ENCODE measurements at places on chromosomes 3 and 15. TPM values are rescaled to one million over a fixed set of nuclear protein-coding genes. Genes with fewer than 3 reads are reported as not detected.

DNA sequence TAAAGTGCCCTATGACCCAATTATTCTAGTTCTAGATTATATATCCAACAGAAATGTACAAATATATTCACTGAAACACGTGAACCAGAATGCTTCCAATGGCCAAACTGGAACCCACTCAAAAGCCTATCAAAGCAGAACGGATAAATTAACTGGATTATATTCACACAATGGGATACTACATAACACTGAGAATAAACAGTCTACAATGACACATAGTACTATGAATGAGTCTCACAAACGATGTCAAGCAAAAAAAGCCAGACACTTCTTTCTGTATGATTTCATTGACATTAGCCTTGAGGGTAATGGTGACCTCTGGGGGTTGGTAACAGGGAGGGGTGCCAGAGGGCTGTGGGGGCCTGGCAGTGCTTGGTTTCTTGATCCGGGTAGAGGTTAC is 50.9 kb upstream of the HACD2 start:
- DNase-seq = no peak

GRCh38 chr15:95464509-95464908 is 866.0 kb upstream of the NR2F2 start:
- DNase-seq = no peak

DNA sequence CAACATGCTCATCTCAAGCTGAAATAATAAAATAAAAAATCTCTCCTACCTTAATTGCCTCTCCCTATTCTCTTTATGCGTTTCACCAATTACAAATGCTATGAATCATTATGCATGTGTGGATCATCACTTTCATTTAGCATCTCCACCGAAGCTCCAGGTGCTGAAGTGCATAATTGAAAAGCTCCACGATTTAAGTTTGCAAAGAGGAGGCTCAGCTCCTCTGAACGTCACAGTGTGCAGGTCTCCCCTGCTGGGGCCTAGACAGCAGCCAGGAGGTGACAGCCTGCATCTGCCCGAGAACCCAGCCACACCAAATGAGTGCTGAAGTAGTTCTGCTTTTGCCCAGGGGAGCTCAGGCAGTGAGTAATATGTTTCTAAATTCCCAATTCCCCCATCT is 60.5 kb upstream of the GLCE start:
- DNase-seq = no peak

DNA sequence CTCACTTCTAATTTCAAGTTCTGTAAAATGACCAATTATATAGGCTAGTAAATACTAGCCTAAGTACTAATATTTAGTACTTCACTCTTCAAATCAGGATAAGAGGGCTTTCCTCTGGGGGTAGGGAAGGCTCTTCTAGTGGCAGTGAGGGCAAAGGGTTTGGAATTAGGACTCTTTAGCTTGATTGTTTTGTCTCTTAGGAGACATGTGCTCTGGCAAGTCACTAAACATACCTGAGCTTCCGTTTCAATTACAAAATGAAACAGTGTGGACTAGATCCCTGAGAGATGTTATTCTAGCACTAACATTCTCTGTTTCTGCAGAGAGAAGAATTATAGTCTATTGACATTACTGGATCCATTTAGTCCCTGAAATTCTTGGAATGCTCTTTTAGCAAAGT is 71.5 kb downstream of the PCOLCE2 start:
- no peak for DNase-seq

GRCh38 chr3:102059145-102059943 is 210.0 kb downstream of the NFKBIZ start:
- DNase-seq = peak; percentile 20

DNA sequence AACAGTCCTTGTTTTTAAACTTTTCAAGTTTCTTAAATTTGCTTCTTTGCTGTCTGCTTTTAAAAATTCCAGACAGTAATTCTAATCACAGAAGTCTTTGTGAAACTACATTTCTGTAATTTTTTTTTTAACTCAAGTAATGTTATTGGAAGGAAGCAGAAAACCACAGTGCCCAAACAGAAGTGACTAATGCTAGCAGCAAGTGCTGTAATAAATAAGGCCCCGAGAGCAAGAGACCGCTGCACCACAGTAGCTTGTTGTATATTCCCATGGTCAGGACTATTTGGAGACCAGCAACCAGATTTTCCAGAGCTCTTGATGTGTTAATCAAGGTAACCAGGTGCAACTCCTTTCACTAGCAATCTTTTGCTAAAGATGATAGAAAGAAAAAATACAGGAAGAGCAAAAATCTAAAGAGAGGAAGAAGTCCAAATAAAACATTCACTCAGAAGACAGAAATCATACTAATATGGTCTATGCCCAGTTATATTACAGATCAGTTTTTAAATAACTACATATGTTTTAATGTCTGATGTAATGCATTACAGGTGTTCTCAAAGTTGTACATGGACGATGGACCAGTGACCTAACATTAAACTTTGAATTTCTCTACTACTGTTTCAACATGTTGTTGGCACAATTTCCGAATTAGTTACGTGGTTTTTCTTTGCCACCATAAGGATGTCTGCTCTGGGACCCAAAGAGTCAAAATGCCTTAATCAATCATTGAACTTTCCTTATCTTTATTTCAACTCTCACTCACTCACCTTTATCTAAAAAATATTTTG is 36.4 kb downstream of the WWTR1 start:
- no peak for DNase-seq

DNA sequence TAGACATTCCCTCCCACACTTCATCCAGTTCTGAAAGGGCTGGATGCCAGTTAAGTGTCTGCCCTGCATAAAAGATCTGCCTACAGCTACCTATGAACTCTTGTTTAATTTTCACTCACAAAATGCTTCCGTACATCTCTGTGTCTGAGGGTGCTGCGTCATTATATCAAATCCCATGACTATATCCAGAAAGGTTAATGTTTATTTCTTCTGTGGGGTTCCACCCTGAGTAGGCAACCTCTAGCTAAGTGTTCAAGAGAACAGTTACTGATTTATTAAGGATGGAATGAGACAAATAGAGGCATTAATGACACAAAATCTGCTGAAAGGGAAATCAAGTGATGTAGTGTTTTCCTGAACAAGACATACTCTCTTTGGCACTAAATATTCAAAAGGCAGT is 220.2 kb downstream of the MTHFS start:
- no peak for DNase-seq

GRCh38 chr3:188192034-188192433 is 38.1 kb downstream of the LPP start:
- no peak for DNase-seq

DNA sequence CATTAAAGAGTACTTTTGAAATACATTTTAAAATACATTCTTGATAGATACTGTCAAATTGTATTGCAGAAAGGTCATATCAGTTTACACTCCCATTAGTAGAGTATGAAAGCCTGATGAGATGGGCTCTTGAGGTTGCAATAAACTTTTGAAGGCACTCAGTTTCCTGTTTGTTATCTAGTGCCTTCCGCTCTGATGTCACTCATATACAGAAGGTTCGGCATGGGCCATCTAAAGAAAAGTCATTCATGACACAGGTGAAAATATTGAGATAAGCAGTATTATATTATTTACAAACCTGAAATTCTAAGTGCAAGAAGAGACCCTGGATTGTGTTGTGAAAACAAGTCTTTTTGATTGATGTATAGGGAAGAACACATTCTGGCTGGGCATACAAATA is 36.5 kb upstream of the DENND4A start:
- no peak for DNase-seq

GRCh38 chr3:70064194-70064779 is 64.8 kb downstream of the SAMMSON start:
- DNase-seq = no peak

DNA sequence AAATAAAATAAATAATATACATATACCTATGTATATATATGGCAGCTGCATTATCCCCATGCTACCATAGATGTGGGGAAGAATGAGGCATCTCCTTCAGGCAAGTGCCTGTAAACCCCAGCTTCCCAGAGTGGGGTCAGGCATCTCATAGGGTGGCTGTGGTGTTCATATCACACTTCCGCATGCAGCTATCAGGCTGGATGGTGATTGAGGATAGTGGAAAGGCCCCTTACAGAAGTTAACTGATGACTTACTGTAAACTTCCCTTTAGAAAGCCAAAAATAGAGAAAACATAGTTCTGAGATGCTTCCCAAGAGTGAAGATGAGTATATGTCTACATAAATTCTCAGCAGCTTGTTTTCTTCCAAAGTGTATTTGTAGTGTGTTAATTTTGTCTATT is 3.5 kb upstream of the PP2D1 start:
- DNase-seq = no peak

DNA sequence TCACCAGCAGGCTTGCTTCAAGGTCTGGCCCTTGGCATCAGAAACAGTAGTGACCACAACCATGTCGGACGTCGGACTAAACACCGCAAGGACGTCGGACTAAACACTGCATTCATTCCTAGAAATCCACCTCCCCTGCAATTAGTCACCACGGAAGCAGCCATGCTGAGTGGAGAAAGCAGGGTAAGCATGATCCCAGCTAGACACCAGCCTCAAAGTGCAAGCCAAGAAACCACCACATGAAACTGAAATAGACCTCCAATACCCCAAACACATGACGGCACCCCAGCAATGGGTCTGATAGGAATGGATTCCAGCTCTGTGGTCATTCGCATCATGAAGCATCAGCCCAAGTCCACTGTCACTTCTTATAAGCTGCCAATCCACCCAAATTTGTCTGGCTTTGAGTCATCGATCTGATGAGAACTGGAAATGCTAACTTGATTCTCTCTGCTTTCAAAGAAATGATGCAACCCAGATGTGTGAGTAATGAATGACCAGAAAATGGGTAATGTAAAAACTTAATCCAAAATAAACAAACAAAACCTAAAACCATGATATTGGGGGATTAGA is 348.3 kb upstream of the TMCO5A start:
- DNase-seq = no peak

DNA sequence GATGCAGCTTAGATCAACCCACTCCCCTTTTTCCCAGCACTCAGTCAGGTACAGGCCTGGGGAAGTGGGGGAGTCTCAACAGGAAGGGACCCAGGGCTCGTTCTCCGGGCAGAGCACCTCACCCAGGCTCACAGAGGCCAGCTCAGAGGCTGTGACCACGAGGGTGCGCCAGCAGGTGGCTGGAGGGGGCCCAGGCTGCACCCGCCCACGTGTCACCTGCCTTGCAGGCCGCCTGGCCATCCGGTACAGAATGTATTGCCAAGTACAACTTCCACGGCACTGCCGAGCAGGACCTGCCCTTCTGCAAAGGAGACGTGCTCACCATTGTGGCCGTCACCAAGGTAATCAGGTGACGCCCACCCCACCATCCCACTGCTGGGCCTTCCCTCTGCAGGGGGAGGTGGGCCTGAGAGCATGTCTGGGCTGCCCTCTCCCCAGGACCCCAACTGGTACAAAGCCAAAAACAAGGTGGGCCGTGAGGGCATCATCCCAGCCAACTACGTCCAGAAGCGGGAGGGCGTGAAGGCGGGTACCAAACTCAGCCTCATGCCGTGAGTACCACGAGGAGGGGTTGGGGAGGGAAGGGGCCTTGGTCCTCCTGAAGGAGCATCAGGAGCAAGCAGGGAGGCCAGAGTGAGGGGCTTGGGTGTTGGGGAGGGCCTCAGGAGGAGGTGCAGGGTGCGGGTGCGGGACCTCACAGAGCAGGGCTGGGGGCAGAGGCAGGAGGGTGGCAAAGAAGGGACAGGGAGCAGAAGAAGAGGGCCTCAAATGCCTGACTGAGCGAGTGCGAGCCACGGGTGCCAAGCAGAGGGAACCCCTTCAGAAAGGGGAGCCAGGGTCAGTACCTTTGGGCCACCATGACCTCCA is 14.0 kb upstream of the LMAN1L start:
- DNase-seq = no peak

GRCh38 chr3:38141173-38141951 is 2.9 kb downstream of the MYD88 start:
- DNase-seq = no peak

GRCh38 chr3:160139291-160139690 is 85.9 kb upstream of the C3orf80 start:
- DNase-seq = no peak

- no peak for DNase-seq
Measured at GRCh38 chr3:69490971-69491370, 105.1 kb upstream of the FRMD4B start.

DNA sequence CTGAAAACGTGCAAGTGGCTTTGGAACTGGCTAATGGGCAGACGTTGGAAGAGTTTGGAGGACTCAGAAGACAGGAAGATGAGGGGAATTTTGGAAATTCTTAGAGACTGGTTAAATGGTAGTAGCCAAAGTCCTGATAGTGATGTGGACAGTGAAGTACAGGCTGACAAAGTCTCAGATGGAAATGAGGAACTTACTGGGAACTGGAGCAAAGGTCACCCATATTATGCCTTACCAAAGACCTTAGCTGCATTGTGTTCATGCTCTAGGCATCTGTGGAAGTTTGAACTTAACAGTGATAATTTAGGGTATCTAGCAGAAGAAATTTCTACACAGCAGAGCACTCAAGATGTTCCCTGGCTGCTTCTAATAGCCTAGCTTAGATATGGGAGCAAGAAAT is 28.6 kb upstream of the SERPINI2 start:
- no peak for DNase-seq

- no peak for DNase-seq
Measured at GRCh38 chr15:22831473-22831872, 7.0 kb upstream of the NIPA2 start.

DNA sequence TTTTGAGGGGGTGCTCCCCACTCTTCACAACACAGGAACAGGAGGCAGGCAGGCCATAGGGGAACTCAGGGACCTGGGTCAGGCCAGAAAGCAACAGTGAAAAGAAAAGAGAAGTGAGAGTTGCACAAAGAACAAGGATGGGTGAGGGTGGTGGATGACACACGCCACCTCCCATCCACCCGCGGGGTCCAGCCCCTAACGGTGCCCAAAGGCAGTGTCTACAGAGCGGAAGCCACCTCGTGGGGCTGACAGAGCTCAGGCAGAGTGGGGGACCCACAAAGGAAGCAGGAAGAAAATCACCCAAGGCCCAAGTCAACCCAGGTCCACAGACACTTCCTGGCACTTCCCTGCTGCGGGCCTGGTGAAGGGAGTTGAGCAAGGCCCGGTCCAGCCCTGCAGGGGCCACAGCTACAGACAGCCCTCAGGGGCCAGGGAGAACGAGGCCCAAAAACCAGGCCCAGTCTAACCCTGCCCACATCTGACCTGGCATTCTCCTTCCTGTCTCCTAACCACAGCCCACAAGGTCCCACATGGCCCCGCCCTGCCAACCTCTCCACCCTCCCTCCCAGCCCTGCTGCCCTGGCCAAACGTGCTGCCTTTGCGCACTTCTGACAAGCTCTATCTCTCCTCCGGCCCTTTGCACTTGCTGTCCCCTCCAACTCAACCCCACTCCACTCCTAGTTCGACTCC is 5.9 kb downstream of the NUP210 start:
- DNase-seq = peak; percentile 74

Gene FBXO40
- total RNA-seq = not detected

Gene OR5K2
- total RNA-seq = not detected

Gene ST8SIA2
- not detected for total RNA-seq

Gene SIDT1
- 19.9 TPM for total RNA-seq

All from activated naive CD8-positive, alpha-beta T cell treated with anti-CD3 and anti-CD28 coated beads for 36 hours (primary cell).